ENCODE measurements at places on chromosomes 1 and 21.

- no peak for DNase-seq
Measured at GRCh38 chr1:94746635-94747525, 73.3 kb upstream of the SLC44A3 start.

DNA sequence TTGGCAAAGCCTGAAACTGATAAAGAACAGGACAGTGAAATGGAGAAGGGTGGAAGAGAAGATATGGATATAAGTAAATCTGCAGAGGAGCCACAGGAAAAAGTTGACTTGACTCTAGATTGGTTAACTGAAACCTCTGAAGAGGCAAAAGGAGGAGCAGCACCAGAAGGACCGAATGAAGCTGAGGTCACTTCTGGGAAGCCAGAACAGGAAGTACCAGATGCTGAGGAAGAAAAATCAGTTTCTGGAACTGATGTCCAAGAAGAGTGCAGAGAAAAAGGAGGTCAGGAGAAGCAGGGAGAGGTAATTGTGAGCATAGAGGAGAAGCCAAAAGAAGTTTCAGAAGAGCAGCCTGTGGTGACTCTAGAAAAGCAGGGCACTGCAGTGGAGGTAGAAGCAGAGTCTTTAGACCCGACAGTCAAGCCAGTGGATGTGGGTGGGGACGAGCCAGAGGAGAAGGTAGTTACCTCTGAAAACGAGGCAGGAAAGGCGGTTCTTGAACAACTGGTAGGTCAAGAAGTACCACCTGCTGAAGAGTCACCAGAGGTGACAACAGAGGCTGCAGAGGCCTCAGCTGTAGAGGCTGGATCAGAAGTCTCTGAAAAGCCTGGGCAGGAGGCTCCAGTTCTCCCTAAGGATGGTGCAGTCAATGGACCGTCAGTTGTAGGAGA lies 16.3 kb downstream of the CCDC17 start:
- DNase-seq = no peak

- DNase-seq = no peak
Measured at GRCh38 chr1:216238844-216239243, 184.4 kb downstream of the USH2A start.

DNA sequence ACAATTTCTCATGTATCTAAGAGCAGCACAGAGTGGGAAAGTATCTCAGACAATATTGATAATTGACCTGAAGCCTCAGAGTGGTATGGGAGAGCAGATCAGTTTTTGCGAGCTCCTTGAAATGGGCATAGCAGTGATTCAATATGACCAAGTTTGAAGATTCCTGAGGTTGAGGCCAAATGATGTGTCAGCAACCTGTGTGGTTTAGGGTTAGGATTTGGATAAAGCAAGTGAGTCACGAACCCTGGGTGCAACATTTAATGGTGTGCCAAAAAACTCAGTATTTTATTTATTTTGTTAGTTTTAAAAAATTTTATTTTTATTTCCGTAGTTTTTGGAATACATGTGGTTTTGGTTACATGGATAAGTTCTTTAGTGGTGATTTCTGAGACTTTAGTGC lies 92.5 kb upstream of the C21orf91 start:
- DNase-seq = no peak

GRCh38 chr1:143652744-143653428 lies 318.9 kb downstream of the FAM72C start:
- DNase-seq = no peak

- no peak for DNase-seq
Measured at GRCh38 chr1:244636488-244637259, 16.3 kb upstream of the DESI2 start.

DNA sequence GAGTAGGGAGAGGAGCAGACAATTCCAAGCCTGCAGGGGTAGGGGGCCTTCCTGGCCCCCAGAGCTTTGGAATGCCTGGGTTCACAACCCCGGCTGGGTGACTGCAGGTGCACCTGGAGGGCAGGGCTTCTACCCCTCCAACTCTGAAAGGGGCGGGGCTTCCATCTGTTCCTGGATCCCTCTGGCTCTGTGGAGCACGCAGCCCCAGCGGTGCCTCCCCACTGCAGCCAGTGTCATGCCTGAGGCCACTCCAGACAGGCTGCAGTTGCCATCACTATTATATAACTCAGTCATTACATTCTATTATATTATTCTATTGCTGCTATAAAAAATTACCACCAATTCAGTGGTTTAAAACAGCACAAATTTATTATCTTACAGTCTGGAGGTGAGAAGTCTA lies 12.5 kb upstream of the FNBP1L start:
- DNase-seq = no peak

GRCh38 chr1:3898994-3899753 lies 898 bp downstream of the C1orf174 start:
- no peak for DNase-seq

- no peak for DNase-seq
Measured at GRCh38 chr1:231827337-231828105, 200.9 kb downstream of the DISC1 start.

- DNase-seq = no peak
Measured at GRCh38 chr1:16073490-16074119, at the start of gene FAM131C. FAM131C (minus strand) TSS chr1:16073651; CDS start chr1:16073442, 209 bp downstream.

- DNase-seq = no peak
Measured at GRCh38 chr1:229127301-229127700, 143.6 kb upstream of the RAB4A start.

DNA sequence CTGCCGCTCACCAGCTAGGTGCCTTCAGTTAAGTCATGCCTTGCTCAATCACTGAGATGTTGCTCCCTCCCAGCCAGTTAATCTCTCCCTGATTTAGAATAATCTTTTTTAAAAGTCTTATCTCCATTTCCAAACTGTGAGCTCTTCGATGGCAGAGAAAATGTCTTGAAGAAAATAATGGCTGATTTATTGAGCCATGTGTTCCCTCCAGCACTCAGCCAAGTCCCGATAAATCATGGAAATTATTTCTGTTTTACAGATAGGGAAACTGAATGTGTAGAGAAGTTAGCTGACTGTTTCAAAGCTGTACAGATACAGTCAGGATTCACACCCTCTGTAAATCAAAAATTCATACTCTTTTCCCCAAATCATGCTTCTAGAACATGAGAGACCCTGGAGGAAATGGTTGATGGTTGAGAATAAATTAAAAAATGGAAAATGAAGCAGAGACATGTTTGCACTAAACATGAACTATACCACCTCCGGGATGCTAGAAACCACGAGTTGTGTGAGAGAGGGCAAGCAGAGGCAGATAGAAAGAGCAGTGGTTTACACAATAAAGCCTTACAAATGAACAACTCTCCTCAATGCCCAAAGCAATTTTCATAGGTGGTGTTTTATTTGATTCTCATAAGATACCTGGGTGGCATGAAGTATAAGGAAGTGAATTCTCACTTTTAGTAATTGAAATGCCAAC lies 376.4 kb downstream of the PLPP3 start:
- DNase-seq = no peak

Measured in CD4-positive, alpha-beta T cell treated with Interleukin-4 for 4 hours (primary cell).